ENCODE measurements at places on chromosomes 2 and 18. TPM values are rescaled to one million over a fixed set of nuclear protein-coding genes. Genes with fewer than 3 reads are reported as not detected.
A peak's percentile ranks its signal among the peaks of the same experiment; 100 is the strongest.

BOD1L2 gene
- polyA plus RNA-seq: not detected

DNA sequence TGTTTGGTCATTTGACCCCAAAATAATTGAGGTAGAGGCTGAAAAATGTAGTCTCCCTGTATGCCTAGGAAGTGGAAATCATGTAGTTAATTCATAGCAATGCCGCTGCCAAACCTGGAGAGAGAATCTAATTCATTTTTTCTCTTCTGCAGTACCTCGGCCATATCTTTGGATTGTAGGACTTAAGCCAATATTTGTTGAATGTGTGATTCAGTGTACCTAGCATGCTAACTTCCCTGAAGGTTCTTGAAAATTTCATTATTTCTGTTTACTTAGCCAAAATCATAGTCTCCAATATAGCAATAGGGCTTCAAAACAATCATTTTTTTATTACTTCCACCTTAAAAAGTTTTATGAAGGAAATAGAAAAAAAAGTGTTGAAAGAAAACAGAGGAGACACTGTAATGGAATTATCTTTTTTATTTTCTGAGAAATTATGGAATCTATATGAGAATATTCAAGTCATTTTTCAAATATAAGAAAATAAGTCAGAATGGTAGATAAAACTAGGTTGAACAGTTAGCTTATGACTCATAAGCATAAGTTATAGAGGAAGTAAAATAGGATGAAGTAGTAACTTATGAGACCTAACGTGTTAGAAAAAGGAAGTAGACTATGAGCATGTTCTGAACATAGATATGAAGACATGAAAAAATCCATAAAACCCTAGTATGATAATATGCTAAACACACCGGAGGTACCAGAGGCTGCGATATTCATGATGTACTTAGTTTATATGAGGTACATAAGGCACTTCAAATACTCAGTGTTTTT, 35.2 kb upstream of the CDH19 start:
- no peak for DNase-seq

DNA sequence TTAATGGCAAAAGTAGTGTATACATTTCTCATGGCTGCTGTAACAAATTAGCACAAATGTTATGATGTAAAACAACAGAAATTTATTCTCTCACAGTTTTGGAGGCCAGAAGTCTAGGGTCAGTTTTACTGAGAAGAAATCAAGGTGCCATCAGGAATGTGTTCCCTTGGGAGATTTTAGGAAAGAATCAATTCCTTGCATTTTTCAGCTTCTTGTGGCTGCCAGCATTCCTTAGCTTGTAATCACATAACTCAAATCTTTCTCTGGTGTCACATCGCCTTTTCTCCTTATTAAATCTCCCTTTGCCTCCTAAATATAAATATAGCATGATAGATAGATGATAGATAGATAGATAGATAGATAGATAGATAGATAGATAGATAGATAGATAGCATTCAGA, 307.0 kb upstream of the REG3G start:
- no peak for DNase-seq

GRCh38 chr18:58671632-58672564, 633 bp downstream of the MALT1 start:
- DNase-seq: peak; percentile 82

DNA sequence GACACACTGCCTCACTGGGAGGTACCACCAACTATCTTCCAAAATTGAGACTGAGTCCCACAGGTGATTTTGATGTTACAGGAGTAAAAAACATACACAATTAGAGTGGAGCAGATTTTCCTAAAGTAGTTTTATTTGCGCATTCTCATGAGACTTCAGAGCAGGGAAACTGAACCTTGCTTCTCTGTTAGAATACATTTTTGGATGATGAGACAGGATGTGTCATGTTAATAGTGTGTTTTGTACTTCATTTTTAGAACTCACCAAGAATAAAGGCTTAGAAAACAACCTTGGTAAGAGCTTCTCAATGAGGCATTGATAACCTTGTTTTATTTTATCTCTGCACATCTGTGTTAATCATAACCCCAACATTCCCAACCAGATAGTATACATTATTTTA, 310.2 kb upstream of the GALNT5 start:
- DNase-seq: no peak

DNA sequence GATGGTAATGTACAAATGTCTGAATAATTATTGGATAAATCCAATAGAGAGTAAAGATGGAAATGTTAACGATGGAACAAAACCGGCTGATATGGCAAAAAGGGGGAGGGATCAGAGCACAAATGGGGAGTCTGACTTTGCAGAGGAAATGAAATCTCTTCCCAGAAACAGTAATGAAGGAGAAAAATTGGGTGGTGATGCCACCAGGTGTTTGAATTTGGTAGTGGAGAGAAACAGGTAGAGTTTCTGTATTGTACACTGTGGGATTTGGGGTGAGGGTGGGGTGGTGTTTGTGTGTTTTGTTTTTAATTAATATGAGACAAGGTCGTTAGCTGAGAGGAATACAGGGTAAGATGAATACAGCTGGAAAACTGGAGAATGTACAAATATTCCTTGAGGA, 20.4 kb upstream of the XDH start:
- DNase-seq: peak; percentile 14

LRATD1 gene
- polyA plus RNA-seq: 0.76 TPM

GRCh38 chr2:232389327-232389726, 10.8 kb downstream of the ALPP start:
- peak; percentile 51 for DNase-seq

CKAP2L gene
- 4.0 TPM for polyA plus RNA-seq

DNA sequence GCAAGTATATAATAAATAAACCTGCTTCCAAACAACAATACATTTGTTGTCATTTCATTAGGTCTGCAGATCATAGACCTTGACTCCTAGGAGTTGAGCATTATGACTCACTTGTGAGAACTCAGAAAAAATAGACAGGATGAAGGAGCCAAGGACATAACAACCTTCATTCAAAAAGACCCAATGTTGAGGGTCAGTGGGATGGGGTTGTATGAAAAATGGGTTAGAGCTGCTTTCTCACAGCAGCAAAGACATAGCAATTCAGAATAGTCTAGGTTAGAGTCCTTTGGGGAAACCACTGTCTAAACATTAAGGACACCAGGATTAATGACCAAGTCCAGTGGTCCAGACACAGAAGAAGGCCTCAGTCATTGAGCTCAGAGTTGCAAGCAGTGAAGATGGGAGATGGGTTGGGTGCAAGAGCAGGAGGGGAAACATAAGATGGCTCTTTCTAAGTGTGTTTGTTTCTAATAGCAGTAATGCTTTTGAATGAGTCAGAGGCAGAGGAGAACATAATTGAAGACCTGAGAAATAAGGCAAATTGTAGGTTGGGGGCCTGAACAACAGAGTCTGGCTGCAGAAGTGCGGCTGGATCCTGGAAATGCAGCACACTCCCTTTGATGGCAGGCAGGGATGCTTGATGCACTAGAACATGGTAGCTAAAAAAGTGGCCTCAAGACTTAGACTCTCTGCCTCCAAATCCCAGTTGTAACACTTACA, 3.7 kb upstream of the SERPINB10 start:
- no peak for DNase-seq

DNA sequence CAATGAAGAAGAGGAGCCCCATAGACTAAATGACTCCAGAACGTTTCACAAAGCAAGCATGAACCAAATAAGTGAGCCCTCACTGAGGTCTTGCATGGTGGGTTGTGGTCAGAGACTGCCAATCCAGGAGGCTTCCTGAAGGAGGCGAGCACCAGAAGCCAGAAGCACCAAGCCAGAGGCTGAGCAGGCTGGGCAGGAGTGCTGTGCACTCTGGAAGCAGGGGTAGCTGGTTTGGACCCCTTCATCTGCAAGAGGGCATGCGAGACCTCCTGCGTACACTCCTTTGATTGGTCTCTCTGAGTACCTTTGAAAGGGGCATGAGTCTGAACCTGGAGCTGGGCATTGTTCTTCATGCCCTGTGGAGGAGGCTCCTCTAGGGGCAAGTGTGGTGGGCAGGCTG, 192.5 kb downstream of the HAUS1 start:
- no peak for DNase-seq

GRCh38 chr18:78523850-78524249, 455.8 kb upstream of the SALL3 start:
- DNase-seq: no peak

ESPNL gene
- polyA plus RNA-seq: 3.7 TPM

PSME4 gene
- 14.2 TPM for polyA plus RNA-seq

DNA sequence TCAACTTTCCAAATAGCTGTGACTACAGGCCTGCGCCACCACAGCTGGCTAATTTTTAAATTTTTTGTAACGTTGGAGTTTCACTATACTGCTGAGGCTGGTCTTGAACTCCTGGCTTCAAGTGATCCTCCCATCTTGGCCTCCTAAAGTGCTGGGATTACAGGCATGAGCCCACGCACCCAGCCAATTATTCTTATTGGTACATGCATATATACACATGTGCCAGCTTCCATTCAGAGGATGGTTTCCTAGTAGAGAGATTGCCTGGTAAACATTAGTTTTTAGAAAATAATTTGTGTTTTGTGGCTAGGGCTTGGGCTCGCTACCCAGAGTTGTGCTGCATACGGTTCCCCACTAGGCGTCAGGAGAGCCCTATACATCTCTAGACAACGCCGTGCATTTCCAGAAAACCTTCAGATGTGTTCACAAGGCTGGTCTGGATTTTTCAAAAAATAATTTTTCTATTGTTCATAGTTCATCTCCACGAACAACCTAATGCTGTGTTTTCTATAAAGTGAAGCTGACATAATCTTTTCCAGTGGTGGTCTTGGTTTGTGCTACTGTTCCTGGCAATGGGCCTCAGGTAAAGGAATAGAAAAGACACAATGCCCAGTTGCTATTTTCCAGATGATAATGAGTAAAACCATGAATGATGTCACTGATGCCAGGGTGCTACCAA, 14.6 kb upstream of the AFG3L2 start:
- peak; percentile 80 for DNase-seq

GRCh38 chr2:8737571-8738175, 55.8 kb downstream of the ID2 start:
- no peak for DNase-seq

ACOXL gene
- polyA plus RNA-seq: 4.0 TPM

RAB3GAP1 gene
- polyA plus RNA-seq: 21.7 TPM

ARL5A gene
- polyA plus RNA-seq: 26.7 TPM

All from cardiac muscle cell (in vitro differentiated cells and primary cell).